ENCODE measurements at places on chromosomes 5 and 9. TPM values are rescaled to one million over a fixed set of nuclear protein-coding genes. Genes with fewer than 3 reads are reported as not detected.

DNA sequence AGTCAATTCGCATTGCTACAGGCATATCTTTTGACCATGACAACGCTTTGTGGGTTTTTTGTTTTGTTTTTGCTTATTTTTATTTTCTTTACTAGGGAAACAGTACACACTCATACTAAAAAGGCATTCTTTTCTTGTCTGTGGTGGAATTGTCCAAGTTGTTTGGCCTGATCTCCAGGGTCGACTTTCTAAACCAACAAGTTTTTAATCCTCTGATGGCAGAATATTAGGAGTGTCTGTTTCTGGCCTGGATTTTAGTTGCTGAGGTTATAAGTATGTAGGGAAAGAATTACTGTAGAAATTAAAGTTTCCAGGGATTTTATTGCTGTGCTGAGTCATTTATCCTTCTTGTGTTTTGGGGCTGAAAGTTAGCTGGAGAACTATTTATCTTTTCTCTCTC is 218.5 kb downstream of the TAF11L14 start:
- H3K27me3 ChIP-seq: no peaks in the 10 kb centered on the region
- DNase-seq: no peak
- H3K36me3 ChIP-seq: no peaks in the 10 kb centered on the region
- no peak overlapping the region for H3K4me3 ChIP-seq
- no peak overlapping the region for H3K27ac ChIP-seq

DNA sequence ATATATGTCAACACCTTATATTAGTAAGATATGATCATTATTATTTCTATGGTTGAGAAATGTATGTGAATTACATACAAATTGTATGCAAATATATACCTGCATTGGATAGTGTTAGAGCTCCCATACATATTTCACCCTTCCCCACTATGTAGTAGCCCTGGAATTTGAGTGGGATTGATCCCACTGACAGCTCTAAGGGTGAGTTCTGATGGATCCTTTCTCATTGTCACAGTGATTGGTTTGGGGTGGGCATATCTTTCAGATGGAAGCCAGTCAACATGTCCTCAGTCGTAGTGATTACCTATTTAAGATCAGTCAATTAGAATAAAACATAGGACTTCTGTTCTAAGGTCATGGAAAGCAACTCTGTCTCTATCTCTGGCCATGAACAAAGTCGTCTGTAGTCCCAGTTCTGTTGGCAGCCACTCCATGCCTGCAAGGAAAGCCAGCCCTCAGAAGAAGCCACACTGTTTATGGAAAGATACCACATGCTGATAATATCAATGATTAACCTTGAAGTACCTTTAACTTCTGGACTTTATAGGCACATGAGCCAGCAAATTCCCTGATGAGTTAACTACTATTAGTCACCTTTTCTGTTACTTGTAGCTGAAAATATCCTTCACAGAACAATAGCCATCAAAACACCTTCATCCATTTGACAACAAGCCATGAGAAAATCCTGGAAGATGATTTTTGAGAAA is 5.1 kb upstream of the CCDC192 start:
- H3K4me1 ChIP-seq: no peaks in the 10 kb centered on the region
- H3K27me3 ChIP-seq: no peaks in the 10 kb centered on the region
- no peaks in the 10 kb centered on the region for H3K36me3 ChIP-seq

- no peak overlapping the region for H3K4me3 ChIP-seq
- DNase-seq: no peak
- H3K4me1 ChIP-seq: no peaks in the 10 kb centered on the region
- no peaks in the 10 kb centered on the region for H3K27me3 ChIP-seq
- H3K27ac ChIP-seq: no peak overlapping the region
These were observed 32.6 kb downstream of the UBAP1 start for GRCh38 chr9:34211395-34211794.

The ADRB2 gene
- 5.0 TPM for total RNA-seq
